ENCODE measurements at places on chromosomes 13 and 19.

GRCh38 chr19:10408511-10409283 is 5.4 kb upstream of the CDC37 start:
- no peak for DNase-seq

DNA sequence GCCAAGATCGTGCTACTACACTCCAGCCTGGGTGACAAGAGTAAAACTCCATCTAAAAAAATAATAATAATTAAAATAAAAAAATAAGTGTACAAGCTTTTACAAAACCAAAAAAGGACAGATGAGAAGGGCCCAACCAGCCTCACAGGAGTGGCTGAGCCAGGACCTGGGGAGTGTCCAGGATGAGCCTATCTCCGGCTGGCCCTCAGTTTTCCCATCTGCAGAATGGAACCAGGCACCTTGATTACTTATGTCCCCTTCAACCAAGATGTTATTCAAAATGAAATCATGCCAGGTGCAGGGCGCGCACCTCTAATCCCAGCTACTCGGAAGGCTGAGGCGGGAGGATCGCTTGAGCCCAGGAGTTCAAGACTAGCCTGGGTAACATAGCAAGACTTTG is 9.5 kb upstream of the IFI30 start:
- DNase-seq = no peak

DNA sequence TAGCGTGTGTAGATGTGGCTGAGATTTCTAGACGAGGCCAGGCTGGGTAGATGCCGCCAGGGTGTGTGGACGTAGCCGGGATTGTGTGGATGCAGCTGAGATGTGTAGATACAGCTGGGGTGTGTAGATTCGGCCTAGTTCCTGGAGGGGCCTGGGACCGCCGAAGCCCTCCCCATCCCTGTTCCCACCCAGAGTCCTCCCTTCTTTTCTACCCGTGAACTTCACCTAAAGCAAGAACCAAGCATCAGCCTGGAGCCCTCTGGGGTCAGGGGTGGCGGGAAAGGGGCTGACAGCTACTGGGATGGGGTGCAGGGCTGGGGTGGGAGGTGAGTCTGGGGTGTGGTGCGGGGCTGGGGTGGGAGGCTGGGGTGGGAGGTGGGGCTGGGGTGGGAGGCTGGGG is 768 bp downstream of the TMPRSS9 start:
- DNase-seq = no peak

DNA sequence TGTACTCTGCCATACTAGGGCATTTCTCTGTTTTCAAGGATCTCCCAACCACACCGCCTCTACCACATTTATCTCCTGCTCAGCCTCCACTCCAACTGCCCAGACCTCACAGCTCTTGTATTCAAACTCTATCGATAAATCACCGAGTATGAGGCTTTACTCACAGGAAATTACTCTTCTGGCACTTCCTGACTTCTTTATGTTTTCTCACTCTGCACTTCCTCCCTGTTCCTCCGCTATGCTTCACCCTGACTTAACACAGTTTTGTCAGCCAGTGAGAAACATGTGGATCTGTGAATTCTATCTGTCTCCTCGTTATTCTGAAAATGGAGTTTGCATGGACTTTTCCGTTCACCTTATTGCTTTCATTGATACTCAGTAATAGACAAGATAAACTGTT is 2.6 kb upstream of the CARD8 start:
- DNase-seq = no peak

- DNase-seq = no peak
Observed at GRCh38 chr13:59666504-59666903, 497.2 kb downstream of the DIAPH3 start.

GRCh38 chr19:17080440-17080801 is 4.8 kb downstream of the MYO9B start:
- no peak for DNase-seq

- no peak for DNase-seq
Observed at GRCh38 chr19:48121909-48122371, 11.3 kb upstream of the PLA2G4C start.

DNA sequence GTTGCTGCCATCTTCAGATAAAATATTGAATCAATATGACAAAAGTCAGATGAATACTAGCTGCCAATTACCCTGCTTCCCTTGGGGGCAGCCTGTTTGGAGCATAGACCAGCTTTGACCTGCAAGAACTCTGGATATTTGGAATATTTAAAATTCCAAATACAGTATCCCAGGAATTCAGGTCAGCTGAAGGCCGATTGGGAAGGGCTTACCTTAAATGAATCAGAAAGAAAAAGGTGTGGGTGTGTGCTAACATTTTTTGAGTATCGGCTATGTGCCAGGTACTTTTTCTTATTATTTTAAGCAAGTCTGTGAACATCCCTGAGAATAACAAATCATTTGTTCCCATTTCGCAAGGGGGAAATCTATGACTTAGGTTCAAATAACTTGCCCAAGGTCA is 1.8 kb upstream of the RUBCNL start:
- DNase-seq = no peak

DNA sequence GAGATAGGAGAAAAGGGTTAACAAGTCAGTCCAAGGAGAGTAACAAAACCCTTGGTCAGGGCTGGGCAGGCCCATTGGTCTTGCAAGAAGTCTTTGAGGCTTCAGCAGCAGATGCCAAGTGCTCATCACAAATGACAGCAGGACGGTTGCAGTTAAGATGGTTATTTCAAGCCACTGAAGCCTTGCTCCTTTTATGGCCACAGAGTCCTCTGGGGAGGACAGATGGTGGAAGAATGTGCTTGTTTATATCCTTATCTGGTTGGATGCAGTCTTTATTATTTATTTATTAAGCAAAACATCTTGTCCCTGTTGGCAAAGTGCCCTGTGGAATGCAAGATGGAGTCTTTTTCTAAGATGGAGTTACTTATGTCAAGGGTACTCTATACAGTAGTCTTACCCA is 19.2 kb upstream of the ZNF331 start:
- no peak for DNase-seq

- no peak for DNase-seq
Observed at GRCh38 chr13:42808341-42808940, 27.1 kb downstream of the FAM216B start.

GRCh38 chr13:50593207-50593606 is 250.3 kb downstream of the DLEU7 start:
- no peak for DNase-seq

- DNase-seq = no peak
Observed at GRCh38 chr19:34540811-34541557, 59.4 kb downstream of the WTIP start.

GRCh38 chr19:6213266-6213595 is 66.5 kb downstream of the MLLT1 start:
- no peak for DNase-seq

DNA sequence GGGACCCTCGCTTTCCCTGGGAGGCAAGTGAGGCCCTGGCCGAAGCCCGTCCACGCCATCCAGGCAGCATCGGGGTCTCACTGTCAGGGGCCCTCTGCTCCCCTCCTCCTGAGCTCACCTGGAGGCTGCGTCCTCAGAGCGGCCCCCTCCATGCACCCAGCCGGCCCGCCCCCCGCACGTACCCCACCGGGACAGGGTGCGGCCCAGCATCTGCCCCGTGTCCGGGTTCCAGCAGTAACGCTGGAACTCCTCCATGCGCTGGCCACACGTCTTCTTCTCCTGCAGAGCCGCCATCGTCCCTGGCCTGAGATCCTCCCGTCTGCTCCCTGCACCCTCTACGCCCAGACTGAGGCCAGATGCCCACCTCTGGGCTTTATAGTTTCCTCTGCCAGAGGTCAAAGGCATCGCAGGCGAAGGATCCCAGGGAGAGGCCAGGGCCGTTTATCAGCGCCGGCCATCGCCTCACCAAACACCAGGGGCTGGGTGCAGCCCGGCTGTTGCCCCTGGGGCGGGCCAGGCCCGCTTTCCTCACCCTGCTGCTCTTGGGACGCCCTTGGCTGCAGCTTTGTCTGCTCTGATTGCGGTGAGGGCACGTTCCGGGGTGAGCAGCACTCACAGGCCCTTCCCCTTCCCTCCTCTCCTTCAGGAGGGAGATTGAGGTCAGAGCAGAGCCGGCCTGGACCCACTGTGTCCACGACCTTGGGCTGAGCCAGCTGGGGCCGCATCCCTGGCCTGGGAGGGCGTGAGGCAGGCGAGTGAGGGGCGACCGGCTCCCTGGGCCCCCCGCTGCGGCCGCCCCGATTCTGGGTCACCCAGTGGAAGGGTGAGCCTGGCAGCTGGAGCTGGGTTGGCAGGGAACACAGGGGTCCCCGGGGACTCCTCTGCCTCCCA is at the start of gene ATP4B:
Gene ATP4B, minus strand, starts transcription at position 348 of the 891 bp plus-strand sequence. Its CDS starts 54 bp downstream, at position 294.
- no peak for DNase-seq

- no peak for DNase-seq
Observed at GRCh38 chr19:47107953-47108746, 5.4 kb downstream of the ZC3H4 start.

DNA sequence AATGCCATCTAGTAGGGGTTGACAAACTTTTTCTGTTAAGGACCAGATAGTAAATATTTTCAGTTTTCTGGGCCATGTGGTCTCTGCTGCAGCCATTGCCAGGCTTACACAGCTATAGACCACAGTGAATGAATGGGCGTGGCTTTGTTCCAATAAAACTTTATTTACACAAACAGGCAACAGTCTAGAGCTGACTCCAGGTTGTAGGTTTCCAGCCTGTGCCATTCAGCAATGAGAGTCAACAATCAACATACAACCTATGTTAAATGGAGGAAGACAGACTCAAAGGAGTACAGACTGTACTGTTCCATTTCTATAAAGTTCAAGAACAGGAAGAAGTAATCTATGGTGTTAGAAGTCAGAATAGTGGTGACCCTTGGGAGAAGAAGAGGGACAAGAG is 15.2 kb upstream of the IZUMO2 start:
- no peak for DNase-seq

DNA sequence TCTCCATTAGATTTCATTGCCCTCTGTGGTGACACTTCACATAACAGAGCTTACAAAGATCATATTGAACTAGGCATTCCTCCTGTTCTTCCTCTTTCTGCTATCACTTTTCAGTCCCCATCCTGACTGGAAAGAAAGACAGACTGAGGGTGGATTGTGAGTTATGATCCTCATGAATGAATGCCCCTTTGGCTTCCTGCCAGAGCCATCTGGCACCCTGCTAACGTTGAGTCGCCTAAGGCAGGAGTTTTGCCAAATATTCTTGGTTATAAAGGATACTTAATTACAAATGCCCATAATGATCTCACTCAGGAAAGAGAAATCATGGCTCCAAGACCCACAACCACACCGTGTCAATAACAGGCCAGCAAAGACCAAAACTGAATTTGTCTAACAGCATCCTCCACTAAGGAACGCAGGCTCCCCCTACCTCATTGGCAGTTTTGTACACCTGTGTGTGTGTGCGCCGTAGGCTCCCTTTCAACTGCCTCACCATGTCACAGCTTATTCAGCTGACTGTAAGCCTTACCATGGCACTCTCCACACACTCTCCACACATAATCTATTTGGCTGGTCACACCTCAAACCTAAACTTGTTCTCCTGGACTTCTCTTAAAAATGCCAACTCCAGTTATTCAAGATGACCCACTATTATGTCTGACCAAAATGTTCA is 15.5 kb downstream of the ZNF211 start:
- no peak for DNase-seq

- no peak for DNase-seq
Observed at GRCh38 chr19:57110592-57111328, 9.0 kb upstream of the USP29 start.

DNA sequence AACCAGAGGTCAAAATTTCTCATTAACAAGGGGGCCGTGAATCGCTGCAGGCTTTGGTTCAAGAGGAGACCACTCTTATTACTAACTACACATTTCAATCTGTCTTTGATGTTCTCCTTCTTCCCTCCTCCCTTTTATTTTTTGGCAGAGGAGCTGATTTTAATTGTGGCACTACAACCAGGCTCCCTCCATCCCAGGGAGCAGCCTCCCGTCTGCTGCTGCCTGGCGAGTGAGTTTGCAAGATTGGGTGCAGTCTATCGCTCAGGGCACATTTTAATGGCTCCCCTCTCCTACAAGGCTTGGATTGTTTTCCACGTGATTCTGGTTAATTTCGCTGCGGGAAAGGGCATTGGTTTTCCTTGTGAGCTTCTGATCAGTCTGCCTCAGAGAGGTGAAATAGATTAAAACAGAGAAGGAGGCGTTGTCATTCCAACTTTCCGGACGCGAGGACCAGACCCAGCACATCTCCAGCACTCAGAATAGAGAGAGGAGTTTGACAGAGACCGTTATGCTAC is 81.4 kb downstream of the KCTD15 start:
- DNase-seq = no peak

DNA sequence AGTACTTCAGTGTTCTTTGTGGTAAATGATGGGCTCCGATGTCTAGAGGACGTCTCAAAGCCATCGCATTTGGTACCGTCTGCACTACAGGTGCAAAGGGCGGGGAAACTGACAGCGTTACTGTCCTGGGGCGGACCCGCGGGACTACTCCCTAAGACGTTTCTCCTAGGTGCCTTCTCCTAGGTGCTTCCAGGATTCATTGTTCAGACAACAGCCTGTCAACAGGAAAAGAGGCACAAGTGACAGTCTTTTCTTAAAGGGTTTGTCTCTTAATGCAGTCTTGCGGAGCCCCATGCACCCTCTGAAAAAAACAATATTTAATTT is 1.4 kb downstream of the SERTM1 start:
- DNase-seq = no peak

DNA sequence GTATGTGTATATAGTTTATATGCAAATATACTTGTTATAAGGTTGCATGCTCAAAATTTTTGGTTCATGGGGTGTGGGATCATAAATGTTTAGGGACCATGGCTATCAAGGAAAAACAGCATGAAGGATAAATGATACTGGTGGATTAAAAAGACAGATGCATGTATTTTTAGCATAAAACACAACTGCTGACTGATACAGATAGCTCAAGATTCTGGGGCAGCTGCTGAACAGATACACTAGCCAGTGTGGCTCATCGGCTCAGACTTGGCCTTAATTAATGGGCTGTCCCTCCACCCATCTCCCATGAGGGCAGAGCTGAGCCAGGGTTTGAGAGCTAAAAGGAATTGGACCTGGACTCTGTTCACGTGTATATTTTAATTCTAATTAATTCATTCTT is 11.4 kb downstream of the ALOX5AP start:
- DNase-seq = no peak

GRCh38 chr13:93326234-93326811 is 99.7 kb downstream of the GPC6 start:
- no peak for DNase-seq
